ENCODE measurements at places on chromosomes 12 and 14.

DNA sequence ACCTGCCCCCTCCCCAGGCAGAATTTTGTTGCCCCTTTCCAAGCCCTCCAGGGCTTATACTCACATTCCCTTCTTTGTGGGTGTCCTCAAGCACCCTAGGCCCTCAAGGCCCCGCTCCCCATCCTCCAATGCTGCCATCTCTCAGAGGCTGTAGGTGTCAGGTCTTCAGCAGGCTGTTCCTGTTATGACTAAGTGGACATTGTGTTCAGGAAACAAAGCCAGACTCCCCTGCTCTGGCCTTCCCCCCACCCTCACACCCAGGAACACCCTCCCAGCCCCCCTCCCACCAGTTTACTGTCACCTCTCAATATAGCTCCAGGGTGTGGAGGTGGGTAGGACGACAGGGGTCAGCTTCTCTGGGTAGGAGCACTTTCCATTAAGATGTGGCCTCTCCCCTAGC, 1.4 kb upstream of the MYH6 start:
- H3K4me1 ChIP-seq, result no peaks in the 10 kb centered on the region
- no peak overlapping the region for H3K27ac ChIP-seq
- H3K4me3 ChIP-seq, result no peak overlapping the region
- peaks cover 21% of the 10 kb centered on the region for H3K27me3 ChIP-seq
- no peak for DNase-seq

GRCh38 chr12:58919231-58920101, 838 bp downstream of the LRIG3 start:
- H3K27me3 ChIP-seq, result peaks cover 19% of the 10 kb centered on the region
- H3K27ac ChIP-seq, result no peak overlapping the region
- H3K4me3 ChIP-seq, result peak overlapping the region; percentile 80
- peaks cover 45% of the 10 kb centered on the region for H3K4me1 ChIP-seq

GRCh38 chr12:94230357-94230905, 82.1 kb downstream of the PLXNC1 start:
- no peak overlapping the region for H3K27ac ChIP-seq
- H3K27me3 ChIP-seq, result no peaks in the 10 kb centered on the region
- peaks cover 14% of the 10 kb centered on the region for H3K4me1 ChIP-seq
- H3K36me3 ChIP-seq, result no peaks in the 10 kb centered on the region
- DNase-seq, result no peak
- no peak overlapping the region for H3K4me3 ChIP-seq

DNA sequence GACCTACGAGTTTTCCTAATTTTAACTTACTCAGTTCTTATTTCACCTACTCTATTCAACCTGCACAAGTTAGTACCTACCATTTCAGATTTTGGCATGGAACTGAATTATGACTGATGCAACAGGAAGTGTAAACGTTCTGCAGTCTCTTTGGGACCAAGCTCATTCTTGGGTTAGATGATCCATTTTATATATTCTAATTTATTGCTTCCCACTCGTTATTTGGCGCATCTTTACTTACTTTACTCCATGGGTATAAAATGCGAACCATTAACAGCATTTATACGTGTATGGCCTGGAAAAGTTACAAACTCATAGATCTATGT, 1.0 kb upstream of the EML1 start:
- no peak for DNase-seq
- peaks cover 22% of the 10 kb centered on the region for H3K4me1 ChIP-seq
- H3K36me3 ChIP-seq, result no peaks in the 10 kb centered on the region
- peak overlapping the region; percentile 74 for H3K4me3 ChIP-seq
- peaks cover 20% of the 10 kb centered on the region for H3K27me3 ChIP-seq

DNA sequence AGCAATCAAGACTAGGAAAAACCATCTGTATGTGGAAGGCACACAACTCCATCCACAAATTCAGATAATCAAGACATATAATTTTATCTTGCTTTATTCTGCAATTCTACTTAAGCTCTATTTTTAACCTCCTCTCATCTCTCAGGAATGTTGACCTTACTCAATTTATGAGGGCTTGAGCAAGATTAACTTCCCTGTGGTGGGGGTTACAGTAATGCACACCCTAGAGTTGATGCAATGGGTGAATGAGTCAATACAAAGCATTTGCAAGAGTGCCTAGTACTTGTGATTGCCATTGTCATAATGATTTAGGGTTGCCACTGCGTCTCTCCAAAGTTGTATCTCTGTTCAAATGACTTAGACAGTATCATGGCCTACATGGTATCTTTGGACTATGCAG, 1598.4 kb upstream of the TMEM132C start:
- peaks cover 14% of the 10 kb centered on the region for H3K27me3 ChIP-seq
- no peak for DNase-seq
- H3K4me3 ChIP-seq, result no peak overlapping the region
- H3K27ac ChIP-seq, result no peak overlapping the region
- H3K4me1 ChIP-seq, result no peaks in the 10 kb centered on the region

- peaks cover 15% of the 10 kb centered on the region for H3K4me1 ChIP-seq
- no peaks in the 10 kb centered on the region for H3K36me3 ChIP-seq
- H3K4me3 ChIP-seq, result peak overlapping the region; percentile 88
- 0 out of 2 replicates have a peak overlapping the region, but pooled peaks have one; percentile 8 for H3K27ac ChIP-seq
Measured at GRCh38 chr14:44898551-44898950, 63.2 kb downstream of the KLHL28 start.

DNA sequence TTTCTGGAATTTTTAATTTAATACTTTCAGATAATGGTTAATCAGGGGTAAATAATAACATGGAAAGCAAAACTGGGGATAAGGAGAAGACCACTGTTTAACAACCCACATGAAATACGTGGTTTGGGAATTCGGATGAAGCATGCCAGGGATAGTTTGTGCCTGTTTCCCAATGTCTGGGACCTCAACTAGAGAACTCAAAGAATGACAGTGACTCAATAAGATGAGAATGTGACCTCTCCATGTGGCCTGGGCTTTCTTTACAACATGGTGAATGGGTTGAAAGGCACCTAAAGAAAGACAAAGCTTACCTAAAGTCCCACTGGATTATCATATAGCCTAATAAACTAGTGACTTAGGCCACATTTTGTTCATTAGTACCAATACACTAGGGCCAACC, 460.3 kb upstream of the LRFN5 start:
- H3K4me3 ChIP-seq, result no peak overlapping the region
- no peaks in the 10 kb centered on the region for H3K27me3 ChIP-seq
- DNase-seq, result no peak
- no peaks in the 10 kb centered on the region for H3K4me1 ChIP-seq
- no peak overlapping the region for H3K27ac ChIP-seq
- H3K36me3 ChIP-seq, result peaks cover 3% of the 10 kb centered on the region

DNA sequence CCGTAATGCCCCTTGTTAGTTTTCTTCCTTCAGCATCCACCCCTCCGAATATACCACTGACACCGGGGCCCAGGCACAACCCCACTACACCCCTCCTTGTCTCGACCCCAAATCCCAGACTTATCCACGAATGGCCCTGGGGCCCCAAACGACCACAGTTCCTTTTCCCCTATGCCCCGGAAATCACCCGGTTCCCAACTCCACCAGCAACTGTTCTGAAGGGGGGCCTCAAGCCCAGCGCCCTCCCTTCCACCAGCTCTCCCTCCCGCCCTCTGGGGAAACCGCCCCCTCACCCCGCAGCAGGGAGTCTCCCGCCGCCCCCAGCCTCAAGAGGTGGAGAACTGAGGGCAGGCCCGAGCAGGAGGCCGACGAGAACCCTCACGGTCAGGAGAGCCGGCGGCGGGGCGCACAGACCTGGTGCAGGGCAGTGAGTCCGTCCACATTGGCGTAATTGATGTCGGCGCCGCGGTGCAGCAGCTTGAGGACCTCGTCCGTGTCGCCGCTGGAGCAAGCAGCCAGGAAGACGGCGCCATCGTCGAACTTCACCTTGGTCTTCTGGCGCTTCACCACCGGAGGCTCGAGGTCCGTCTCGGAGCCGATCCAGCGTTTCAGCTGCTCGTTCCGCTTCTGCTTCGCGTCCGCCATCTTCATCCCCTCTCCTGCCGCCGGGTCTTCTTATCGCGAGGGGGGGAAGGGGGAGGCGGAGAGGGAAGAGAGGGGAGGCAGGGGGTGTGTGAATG, 446 bp downstream of the PPP1R12A start:
- no peaks in the 10 kb centered on the region for H3K27me3 ChIP-seq
- H3K27ac ChIP-seq, result peak overlapping the region; percentile 97
- H3K36me3 ChIP-seq, result no peaks in the 10 kb centered on the region
